ENCODE measurements at places on chromosomes 16 and 17.

DNA sequence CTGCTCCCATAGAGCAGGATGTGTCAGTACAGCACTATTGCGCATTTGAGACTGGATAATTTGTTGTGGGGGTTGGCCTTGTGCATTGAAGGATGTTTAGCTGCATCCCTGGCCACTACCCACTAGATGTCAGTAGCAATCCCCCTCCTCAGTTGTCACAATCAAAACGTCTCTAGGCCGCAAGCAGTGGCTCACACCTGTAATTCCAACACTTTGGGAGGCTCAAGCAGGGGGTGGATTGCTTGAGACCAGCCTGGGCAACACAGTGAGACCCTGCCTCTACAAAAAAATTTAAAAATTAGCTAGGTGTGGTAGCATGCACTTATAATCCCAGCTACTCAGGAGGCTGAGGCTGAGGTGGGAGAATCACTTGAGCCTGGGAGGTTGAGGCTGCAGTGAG is 48.4 kb downstream of the CENPV start:
- DNase-seq: no peak

DNA sequence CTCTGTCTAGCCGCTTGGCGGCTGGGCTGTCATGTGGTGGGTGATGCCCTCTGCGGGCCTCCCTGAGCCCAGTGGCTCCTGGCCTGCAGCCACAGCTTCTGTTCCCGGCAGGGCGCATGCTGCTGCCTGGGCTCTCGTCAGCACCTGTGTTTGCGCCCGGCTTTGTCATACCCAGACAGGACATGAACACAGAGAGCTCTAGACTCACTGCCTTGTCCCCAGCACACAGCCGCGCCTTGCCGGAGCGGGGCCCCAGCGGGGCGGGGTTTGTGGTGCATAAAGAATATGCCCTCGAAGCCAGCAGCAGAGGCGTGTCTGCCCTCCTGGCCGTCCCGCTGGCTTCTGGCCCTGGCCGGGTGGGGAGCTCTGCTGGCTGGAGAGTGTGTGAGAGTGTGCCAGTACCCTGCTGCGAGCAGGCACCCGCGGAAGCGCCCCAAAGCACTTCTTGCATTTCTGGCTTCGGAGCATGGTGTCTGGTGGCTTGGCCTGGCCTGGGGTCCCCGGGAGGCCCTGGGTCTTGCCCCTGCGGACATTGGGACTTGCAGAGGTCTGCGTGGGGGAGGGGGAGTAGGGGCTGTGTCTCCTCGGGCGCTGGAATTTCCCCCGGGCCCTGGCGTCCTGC is 14.4 kb downstream of the ASPSCR1 start:
- DNase-seq: no peak

- no peak for DNase-seq
Measured at GRCh38 chr17:81309859-81310839, 15.0 kb upstream of the SLC38A10 start.

DNA sequence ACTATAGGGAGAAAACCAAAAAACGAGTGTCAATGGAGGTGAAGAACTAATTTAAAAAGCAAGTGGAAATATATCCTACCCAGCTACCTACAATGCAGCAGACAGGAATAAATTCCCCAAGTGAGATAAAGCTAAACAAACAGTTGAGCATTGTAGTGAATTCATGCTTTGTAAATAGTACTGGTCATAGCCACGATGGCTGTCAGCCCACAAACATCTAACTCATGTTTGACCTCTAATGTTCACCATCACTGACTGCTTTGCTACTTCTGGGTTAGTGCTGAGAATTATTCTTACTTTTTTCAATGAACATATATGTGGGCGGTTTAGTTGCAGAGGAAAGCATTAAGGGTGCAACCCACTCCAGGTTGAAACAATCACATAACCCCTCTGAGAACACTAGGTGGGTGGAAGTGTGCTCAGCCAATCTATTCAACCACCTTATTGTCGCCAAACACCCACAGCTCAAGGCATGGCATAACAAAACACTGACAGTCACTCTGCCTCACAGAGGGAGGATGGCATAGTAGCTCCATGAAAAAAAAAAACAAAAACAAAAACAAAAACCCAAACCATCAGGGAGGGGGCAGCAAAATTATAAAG is 264.1 kb downstream of the ZFHX3 start:
- DNase-seq: no peak

- no peak for DNase-seq
Measured at GRCh38 chr17:35559495-35560210, 966 bp downstream of the SLFN14 start.

DNA sequence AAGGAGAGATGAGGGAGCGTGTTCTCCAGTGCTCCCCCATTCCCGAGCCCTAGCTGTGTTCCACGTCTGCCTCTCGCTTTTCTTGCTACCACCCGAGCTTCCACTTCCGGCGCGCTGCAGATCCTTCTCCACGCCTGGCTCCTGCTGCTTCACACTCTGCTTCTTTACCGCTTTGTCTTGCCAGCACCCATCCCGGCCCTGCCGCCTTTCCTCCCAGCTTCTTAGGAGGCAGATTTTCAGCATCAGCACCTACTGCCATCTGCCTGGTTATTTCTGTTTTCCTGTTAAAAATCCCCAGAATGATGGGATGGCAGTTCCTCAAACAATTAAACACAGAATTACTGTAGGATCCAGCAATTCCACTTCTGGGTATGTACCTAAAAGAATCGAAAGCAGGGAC is 64.7 kb downstream of the ELAC2 start:
- DNase-seq: no peak

- DNase-seq: no peak
Measured at GRCh38 chr16:56632156-56632847, at the start of gene MT1M. Gene MT1M, plus strand, starts transcription at chr16:56632659. Its CDS starts 73 bp downstream, at chr16:56632732.

GRCh38 chr17:77767148-77767547 is 191.4 kb upstream of the TNRC6C start:
- DNase-seq: no peak

DNA sequence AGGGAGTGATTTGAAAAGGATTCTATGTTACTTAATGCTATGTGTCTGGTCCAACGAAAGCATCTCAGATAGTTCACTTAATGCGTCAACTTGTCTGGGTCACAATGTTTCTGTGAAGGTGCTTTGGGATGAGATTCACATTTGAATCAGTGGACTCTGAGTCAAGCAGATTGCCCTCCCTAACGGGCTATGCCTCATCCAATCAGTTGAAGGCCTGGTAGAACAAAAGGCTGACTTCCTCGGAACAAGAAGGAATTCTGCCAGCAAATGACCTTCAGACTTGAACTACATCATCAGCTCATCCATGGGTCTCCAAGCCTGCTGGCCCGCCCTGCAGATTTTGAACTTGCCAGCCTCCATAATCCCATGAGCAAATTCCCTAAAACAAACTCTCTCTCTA is 15.2 kb downstream of the EMP2 start:
- no peak for DNase-seq

GRCh38 chr17:11454096-11454495 is 144.2 kb upstream of the DNAH9 start:
- no peak for DNase-seq

DNA sequence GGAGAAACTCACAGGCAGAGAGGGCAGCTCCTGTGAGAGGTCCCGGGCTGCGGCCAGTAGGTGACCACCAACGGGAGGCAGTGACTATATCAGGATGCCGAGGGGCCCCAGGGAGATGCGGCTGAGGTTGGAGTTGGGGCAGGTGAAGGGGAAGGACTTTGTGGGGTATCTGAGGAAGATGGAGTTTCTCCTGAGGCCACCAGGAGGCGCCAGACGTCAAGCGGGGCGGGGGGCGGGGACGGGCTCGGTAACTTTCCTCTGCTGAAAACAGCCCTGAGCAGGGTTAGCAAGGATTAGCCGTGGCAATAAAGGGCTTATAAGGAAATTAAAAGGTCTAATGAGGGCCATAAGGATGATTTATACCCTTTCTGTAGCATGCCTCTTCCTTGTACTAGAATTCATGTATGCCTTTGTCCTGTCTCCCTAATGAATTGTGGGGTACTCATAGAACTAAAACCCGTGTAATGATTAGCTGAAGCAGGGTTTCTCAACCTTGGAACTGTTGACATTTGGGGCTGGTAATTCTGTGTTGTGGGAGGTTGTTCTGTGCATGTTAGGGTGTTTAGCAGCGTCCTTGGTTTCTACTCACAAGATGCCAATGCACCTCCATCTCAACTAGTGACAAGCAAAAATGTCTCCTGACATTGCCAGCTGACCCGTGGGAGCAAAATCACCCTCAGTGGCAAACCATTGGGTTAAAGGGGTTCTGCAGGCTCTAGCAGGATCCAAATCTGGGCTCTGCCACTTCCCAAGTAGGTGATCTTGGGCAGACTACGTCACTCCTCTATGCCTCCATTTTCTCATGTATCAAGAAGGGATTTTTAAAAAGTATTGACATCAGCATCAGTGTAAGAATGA is 74.8 kb upstream of the GRIN2A start:
- peak; percentile 31 for DNase-seq

DNA sequence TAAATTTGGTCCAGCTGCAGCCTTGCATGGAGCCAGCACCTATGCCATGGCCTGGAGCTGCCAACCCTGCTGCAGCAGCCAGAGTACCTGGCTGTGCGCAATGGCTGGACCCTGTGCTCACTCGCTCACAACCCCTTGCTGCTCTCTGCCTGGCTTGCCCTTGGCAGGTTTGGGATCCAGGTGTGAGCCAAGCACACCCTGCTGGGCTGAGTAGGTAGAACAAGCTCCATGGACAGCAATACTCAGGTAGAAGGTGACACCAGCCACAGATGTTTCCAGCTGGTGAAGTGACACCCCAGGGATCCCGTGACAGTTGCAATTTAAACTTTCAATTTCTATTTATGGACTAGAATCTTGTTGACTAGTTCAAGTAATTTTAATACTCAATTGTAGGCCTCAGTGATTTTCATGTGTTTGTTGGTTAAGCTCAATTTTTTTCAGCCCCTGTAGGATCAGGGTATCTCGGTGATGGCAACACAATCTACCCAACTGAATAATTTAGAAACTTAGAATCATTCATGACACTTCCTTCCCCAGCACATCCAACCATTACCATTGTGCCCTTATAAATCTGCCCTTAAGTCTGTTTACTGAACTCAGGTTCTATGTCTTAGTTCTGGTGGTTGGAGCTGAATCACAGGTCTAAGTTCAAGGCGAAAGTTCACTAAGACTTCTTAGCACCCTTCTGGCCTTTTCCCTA is 480.0 kb downstream of the PMP22 start:
- DNase-seq: peak; percentile 25

DNA sequence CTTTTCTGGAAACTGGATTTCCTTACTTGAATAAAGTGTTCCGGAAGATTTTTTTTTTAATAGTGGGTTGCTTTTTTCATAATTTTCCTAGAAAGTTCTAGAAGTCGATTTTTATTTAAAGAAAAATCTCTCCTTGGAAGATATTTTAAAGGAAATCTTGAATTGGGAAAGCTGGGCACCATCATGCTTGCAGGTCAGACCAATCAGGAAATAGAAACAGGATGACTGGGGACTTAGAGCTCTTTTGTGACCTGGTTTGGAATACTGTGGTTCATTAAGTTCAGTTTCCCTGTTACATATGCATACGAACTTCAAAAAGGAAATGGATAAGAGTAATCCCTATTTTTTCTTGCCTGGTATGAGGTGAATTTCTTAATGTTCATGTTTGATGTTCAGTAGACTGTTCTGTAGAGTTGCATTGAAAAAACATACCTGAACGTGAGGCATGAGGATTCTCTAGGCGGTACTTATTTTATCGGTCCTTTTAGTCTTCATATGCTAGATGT is 1.2 kb downstream of the NFATC3 start:
- DNase-seq: no peak

- no peak for DNase-seq
Measured at GRCh38 chr16:87847785-87848675, 21.3 kb downstream of the SLC7A5 start.

DNA sequence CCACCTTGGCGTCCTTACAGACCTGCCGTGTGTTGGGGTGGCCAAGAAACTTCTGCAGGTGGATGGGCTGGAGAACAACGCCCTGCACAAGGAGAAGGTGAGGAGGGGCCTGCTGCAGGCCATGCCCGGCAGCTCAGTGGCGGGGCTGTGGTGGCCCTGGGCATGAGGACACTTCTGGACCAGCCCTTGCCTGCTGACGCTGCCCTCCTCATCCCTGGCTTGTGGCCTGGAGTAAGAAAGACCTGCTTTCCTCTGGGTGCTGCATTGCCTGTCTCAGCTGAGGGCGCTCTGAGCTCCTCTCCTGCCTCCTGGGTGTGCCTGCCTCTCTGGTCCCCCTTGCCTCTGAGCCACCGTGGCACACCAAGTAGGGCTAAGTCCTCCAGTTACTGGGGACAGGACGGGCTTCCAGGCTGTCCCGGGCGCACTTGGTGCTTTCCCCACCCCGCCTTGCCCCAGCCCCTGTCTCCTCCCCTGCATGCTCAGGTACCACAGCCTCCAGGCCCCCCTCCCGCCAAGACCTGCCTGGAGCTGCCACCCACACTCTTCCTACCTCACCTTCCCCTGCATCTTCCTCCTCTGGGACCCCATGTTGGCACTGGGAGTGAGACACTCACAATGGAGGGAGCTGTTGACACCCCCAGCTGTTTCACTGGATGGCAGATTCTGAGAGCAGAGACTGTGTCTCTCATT is 8.7 kb downstream of the ENDOV start:
- DNase-seq: no peak

Measured in activated CD8-positive, alpha-beta memory T cell treated with anti-CD3 and anti-CD28 coated beads, Interleukin-2, amount 50 U/mL, for 4 hours (primary cell).